ENCODE measurements at places on chromosomes 16 and 17.

DNA sequence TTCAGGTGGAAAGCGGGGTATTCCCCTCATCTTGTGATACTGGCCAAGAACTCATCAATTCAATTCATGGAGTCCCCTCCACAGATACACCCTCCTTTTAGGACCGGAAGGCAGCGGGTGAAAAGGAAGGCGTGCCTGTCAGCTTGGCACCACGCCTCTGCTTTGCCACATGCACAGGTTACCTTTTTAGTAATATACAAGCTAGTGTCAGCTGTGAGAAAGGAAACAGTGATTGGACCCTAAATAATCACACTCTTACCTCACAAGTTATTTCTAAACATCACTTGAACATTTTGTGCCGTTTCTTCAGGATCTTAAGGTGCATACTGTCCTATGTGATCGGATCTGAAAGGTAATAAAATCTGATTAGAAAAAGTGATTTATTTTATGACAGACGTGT lies 15.7 kb downstream of the ZDHHC7 start:
- DNase-seq: no peak

- no peak for DNase-seq
Observed at GRCh38 chr16:88685156-88686061, 898 bp downstream of the SNAI3 start.

DNA sequence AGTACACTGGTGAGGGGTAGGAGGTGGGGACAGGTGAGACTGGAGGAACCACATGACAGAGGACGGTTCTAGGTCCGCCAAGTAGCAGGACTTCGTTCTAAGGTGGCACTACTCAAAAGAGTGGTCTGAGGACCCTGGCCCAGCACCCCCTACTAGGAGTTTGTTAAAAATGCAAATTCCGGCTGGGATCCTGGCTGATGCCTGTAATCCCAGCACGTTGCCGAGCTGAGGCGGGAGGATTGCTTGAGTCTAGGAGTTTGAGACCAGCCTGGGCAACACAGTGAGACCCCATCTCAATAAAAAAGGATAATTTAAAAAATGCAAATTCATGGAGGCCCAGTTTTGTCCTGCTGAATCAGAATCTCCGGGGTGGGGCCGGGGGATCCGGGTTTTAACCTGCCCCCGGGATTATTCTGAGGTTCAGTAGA lies 59.1 kb downstream of the WSB1 start:
- no peak for DNase-seq

GRCh38 chr16:5001571-5001970 lies 32.2 kb downstream of the NAGPA start:
- no peak for DNase-seq

DNA sequence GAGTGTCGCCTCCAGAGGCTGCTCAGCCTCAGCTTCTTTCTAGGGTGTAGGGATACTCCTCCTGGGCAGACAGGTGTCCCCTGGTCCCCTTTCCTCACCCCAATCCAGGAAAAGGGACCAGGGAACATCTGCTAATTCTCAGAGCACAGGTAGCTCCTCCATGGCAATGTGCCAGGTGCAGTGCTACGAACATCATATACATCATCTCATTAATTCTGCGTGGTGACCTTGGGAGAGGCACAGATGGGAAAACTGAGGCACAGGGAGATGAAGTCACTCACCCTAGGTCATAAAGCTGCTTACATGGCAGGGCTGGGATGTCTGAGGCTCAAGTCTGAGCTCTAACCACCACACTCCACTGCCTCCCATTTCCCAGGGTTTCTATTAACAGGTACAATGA lies 11.7 kb downstream of the HDAC5 start:
- DNase-seq: no peak

- no peak for DNase-seq
Observed at GRCh38 chr17:60656499-60656898, 21.2 kb upstream of the BCAS3 start.
